ENCODE measurements at places on chromosomes 12 and 14. TPM values are rescaled to one million over a fixed set of nuclear protein-coding genes. Genes with fewer than 3 reads are reported as not detected.

MEG3 gene
- 127 TPM for total RNA-seq

TRHDE gene
- total RNA-seq: 3.7 TPM

POMT2 gene
- total RNA-seq: 15.8 TPM

GRCh38 chr12:27297566-27297965, 35.1 kb upstream of the BMAL2 start:
- H3K27me3 ChIP-seq: no peaks in the 10 kb centered on the region
- H3K36me3 ChIP-seq: peaks cover 19% of the 10 kb centered on the region
- peak overlapping the region; percentile 24 for H3K27ac ChIP-seq
- no peak overlapping the region for H3K4me3 ChIP-seq
- DNase-seq: no peak

DNA sequence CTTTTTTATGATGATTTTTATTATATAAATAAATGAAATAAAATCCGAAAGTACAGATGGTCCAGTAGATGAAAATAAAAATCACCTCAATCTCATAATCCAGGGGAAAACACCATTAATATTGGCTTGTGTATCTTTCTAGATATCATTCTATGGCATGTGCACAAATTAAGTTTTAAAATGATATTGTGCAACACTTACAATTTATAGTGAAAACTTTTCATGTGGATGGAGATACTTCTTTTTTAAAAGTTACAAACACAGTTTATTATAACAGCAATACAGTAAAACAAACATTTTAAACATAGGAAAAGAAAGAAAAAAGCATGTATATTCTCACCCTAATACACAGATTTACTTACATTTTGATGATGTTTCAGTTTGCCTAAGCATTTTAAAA, 98.9 kb upstream of the RMST start:
- DNase-seq: no peak
- H3K27me3 ChIP-seq: no peaks in the 10 kb centered on the region
- no peaks in the 10 kb centered on the region for H3K36me3 ChIP-seq
- H3K4me1 ChIP-seq: no peaks in the 10 kb centered on the region
- H3K4me3 ChIP-seq: no peak overlapping the region

DNA sequence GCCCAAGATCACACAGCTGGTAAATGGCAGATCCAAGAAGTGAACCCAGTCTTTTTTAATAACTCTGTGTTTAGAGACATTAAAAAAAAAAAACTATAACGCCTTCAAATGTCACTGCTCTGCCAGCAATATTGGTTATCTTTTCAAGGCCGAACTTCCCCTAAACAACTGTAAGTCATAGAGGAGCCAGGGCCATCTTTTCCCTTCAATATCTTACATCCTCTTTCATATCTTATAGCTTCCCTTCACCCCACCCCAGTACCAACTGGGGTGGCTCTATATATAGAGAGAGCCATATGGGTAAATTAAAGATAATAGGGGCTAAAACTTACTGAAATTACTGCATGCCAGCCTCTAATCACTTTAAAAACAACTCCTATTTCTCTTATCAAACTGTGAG, 100.2 kb downstream of the STAB2 start:
- H3K36me3 ChIP-seq: no peaks in the 10 kb centered on the region
- H3K4me1 ChIP-seq: no peaks in the 10 kb centered on the region
- H3K4me3 ChIP-seq: no peak overlapping the region

- H3K27ac ChIP-seq: no peak overlapping the region
- H3K27me3 ChIP-seq: no peaks in the 10 kb centered on the region
- peaks cover 12% of the 10 kb centered on the region for H3K36me3 ChIP-seq
- no peaks in the 10 kb centered on the region for H3K4me1 ChIP-seq
- no peak for DNase-seq
Measured at GRCh38 chr14:57408634-57409033, 18.2 kb downstream of the NAA30 start.

GRCh38 chr12:9331218-9331626, 123.0 kb upstream of the PZP start:
- no peaks in the 10 kb centered on the region for H3K36me3 ChIP-seq
- no peak for DNase-seq
- no peak overlapping the region for H3K4me3 ChIP-seq
- no peaks in the 10 kb centered on the region for H3K27me3 ChIP-seq
- no peaks in the 10 kb centered on the region for H3K4me1 ChIP-seq

- no peaks in the 10 kb centered on the region for H3K27me3 ChIP-seq
- DNase-seq: no peak
- H3K4me3 ChIP-seq: no peak overlapping the region
- no peaks in the 10 kb centered on the region for H3K4me1 ChIP-seq
- H3K27ac ChIP-seq: no peak overlapping the region
- no peaks in the 10 kb centered on the region for H3K36me3 ChIP-seq
Measured at GRCh38 chr14:100729982-100730381, 3.3 kb downstream of the DLK1 start.

- H3K36me3 ChIP-seq: no peaks in the 10 kb centered on the region
- peak overlapping the region; percentile 53 for H3K4me3 ChIP-seq
- DNase-seq: no peak
- peaks cover 15% of the 10 kb centered on the region for H3K4me1 ChIP-seq
- H3K27me3 ChIP-seq: no peaks in the 10 kb centered on the region
- peak overlapping the region; percentile 79 for H3K27ac ChIP-seq
Measured at GRCh38 chr14:101823066-101823465, 61.6 kb downstream of the PPP2R5C start.

- no peaks in the 10 kb centered on the region for H3K27me3 ChIP-seq
- DNase-seq: no peak
- no peak overlapping the region for H3K27ac ChIP-seq
- peaks cover 32% of the 10 kb centered on the region for H3K4me1 ChIP-seq
Measured at GRCh38 chr14:74508292-74508731, 14.7 kb downstream of the ISCA2 start.

GRCh38 chr14:70189456-70190077, 816 bp upstream of the SLC8A3 start:
- H3K4me1 ChIP-seq: peaks cover 14% of the 10 kb centered on the region
- DNase-seq: no peak
- H3K4me3 ChIP-seq: peak overlapping the region; percentile 63
- H3K36me3 ChIP-seq: no peaks in the 10 kb centered on the region

DNA sequence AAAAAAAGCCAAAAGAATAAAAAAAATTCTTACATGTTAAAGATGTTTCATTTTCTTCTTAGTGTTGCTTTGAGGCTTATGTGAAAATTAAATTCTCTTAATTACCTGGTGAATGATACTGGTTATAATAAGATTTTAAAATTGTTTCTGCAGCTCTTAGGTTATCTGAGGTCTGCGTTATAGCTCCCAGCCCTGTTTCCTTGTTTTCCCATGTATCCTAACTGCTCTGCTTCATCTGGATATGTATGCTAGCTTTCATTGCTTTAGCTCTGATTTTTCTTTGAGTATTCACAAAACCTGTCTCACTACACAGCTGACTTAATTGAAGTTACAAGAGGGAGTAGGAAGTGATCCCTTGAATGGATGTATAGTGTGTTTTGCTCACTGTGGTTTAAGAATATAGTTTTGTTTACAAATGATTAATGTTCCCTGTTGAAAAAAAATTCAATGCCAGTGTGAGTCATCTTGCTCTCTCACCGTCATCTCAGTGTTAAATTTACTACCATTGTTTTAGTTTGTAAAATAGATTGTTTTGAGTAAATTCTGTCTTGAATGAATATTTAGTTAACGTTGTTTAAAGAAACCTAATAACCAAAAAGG, 26.8 kb downstream of the CPSF6 start:
- no peak overlapping the region for H3K27ac ChIP-seq
- no peak for DNase-seq
- H3K4me3 ChIP-seq: no peak overlapping the region

DNA sequence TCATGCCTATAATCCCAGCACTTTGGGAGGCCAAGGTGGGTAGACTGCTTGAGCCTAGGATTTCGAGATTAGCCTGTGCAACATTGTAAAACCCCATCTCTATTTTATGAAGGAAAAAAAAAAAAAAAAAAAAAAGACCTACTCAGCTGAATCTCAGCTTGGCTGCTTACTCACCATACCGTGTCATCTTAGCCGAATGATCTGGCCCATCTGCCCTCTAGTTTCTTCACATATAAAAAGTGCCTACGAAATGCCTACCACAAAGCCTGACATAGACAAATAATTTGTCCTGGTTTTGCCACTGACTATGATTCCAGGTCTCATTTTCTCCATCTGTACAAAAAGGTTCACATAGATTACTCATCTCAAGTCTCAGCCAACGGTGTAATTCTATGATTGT, 10.1 kb downstream of the DIABLO start:
- no peaks in the 10 kb centered on the region for H3K27me3 ChIP-seq
- H3K4me1 ChIP-seq: no peaks in the 10 kb centered on the region
- no peak overlapping the region for H3K4me3 ChIP-seq
- H3K27ac ChIP-seq: no peak overlapping the region
- no peak for DNase-seq

- DNase-seq: no peak
- H3K4me1 ChIP-seq: no peaks in the 10 kb centered on the region
- no peak overlapping the region for H3K27ac ChIP-seq
Measured at GRCh38 chr12:131862600-131862993, 31.8 kb upstream of the ULK1 start.

- no peak for DNase-seq
- H3K27me3 ChIP-seq: no peaks in the 10 kb centered on the region
- no peaks in the 10 kb centered on the region for H3K36me3 ChIP-seq
Measured at GRCh38 chr14:100623961-100624360, 36.7 kb upstream of the BEGAIN start.
